Erythroblast (primary cell): ENCODE measurements at places on chromosomes 3 and 15.

GRCh38 chr3:54827056-54827687, 100.7 kb downstream of the LRTM1 start:
- no peak for DNase-seq

GRCh38 chr3:62872318-62872717, 2.9 kb downstream of the CADPS start:
- no peak for DNase-seq

- DNase-seq = no peak
These were observed 44.6 kb downstream of the TRIM71 start for GRCh38 chr3:32862247-32862935.

DNA sequence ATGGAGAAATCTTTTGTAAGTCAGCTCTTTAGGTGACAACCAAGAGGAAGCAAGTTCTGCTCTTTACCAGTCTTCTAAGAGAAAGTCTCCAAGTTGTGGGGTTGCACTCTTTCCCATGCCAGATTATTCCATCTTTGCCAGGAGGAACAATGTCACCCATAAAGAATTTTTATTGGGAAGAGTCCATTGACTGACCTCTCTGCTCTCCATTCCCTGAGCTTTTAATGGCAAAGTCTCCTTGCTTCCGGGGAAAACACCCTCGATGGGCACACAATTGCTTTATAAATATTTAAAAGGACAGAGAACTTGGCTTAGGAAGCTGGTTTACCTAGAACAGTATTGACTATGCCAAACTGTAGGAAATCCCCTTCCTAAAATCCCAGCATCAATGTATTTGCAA, 19.9 kb upstream of the UBE2E1 start:
- DNase-seq = no peak

GRCh38 chr3:81891055-81891895, 129.8 kb upstream of the GBE1 start:
- no peak for DNase-seq

DNA sequence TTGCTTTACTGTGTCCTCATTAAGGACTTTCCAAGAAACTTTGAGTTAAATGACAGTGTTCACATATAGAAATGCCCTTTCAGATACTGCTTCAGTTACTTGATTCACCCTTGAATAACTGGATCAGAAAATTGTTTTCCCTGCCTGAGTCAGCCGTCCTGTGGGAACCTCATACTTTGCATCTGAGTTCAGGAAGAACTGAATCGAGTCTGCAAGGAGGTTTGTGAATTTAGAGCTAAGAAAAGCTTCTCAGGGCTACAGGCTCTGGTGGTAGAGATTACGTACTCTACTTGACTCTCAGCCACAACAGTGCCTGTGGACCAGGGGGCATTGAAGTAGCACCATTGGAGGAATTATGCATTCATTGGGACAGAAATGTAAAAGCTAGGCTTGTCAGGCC, 252.4 kb upstream of the C2CD4B start:
- no peak for DNase-seq

DNA sequence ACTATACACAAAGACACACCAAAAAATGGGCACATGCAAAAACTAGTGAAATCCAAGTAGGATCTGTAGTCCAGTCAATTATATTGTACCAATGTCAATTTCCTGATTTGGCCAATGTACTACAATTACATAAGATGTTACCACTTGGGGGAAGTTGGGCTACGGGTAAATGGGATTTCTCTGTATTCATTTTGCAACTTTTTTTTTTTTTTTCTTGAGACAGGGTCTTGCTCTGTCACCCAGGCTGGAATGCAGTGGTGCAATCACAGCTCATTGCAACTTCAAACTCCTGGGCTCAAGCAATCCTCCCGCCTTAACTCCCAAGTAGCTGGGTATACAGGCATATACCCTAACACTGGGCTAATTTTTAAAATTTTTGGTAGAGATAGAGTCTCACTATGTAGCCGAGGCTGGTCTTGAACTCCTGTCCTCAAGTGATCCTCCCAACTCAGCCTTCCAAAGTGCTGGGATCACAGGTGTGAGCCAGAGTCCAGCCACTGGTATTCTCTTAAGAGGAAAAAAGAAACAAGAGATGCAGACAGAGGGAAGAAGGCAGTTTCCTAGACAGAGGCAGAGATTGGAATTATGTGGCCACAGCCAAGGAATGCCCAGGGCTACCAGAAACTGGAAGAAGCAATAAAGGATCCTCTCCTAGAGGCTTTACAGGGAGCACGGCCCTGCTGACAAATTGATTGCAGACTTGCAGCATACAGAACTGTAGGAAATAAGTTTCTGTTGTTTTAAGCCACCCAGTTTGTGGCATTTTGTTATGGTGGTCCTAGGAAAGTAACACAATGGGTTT, 33.3 kb downstream of the TFDP2 start:
- DNase-seq = no peak

DNA sequence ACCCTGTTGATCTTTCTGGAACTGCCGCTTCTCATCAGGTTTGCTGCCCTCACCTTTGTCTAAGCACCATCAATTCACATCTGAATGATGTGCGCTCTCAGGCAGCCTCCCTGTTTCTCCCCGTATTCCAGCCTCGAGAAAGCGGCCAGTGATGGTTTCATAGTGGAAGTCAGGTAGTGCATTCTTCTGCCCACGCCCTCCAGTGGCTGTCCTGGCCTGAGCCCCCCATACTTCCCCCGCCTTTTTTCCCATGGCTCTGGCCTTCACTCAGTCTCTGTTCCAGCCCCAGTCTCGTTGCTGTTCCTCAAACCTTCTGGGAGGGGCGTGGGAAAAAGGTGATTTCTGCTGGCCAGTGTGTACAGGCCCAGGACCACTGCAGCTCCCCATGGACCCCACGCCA, 101.3 kb downstream of the ASB7 start:
- DNase-seq = no peak

- DNase-seq = no peak
These were observed 13.5 kb upstream of the KCNAB1 start for GRCh38 chr3:156106721-156107373.

DNA sequence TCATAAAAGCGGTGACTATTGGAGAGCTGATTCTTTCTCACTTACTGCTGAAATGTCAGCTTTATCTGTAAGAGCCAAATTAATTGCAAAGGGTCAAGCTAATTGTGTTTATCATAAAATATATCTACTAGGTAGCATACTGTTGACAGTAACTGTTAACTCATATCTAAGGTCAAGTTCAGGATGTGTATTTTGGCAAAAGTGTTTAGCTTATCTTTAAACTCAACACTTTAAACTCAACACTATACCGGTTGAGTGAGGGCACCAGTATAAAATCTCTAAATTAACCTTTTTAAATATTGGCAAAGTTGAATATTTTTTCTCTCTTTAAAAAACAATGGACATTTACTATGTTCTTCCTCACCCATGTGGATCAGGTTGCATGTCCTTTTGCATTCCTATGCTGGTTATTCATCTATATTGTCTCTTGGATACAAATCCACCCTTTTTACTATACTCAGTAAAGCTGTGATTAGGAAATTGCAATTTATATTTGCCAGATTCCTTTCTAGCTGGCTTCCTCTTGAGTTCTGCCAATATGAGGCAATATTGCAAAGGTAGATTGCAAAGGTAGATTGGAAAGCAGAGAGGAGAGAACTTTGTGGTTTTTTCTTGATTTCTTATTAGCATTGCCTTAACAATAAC, 344.6 kb upstream of the DCBLD2 start:
- DNase-seq = no peak

- DNase-seq = peak; percentile 9
These were observed 31.0 kb upstream of the PTPRG start for GRCh38 chr3:61530355-61530754.

- DNase-seq = no peak
These were observed 20.3 kb upstream of the SUSD5 start for GRCh38 chr3:33238923-33239322.

- no peak for DNase-seq
These were observed 15.2 kb downstream of the GK5 start for GRCh38 chr3:142210144-142210543.

- peak; percentile 13 for DNase-seq
These were observed 151.5 kb upstream of the BHLHE40 start for GRCh38 chr3:4827767-4828166.

- DNase-seq = peak; percentile 61
These were observed 8.0 kb upstream of the KBTBD8 start for GRCh38 chr3:66989860-66990696.

GRCh38 chr15:60414016-60414682, 16.4 kb upstream of the ANXA2 start:
- no peak for DNase-seq

DNA sequence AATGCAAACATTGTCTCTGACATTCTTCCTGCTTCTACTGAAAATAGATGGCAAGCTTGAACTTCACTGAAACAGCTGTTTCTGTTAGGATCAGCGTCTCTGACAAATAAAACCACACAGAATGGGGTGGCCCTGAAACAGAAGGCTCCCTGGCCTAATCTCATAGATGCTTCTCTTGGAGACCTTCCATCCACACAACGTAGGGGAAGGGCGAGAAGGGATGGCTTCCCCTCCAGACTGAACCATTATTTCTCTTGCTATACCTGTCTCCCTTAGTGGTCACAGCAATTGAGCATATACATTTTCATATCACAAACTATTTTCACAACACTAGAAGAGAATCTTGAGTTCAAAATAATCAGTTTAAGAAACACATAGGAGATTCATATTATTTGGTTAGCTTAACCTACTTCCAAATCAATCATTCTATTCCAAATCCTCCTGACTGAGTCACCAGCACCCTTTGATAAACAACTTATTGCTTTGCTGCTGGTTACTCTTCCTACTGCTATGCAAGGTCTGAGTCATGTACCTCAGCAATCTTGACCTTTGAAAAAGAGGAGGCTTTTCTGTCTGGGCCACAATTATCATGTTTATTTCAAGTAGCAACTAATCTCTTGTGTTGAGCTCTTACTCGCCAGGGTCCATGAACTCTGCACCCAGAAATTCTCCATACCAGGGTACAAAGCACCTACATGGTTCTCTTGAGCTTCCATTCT, 45.5 kb downstream of the CBLB start:
- peak; percentile 58 for DNase-seq

GRCh38 chr15:78315686-78316282, 16.4 kb upstream of the SKIC8 start:
- peak; percentile 27 for DNase-seq

DNA sequence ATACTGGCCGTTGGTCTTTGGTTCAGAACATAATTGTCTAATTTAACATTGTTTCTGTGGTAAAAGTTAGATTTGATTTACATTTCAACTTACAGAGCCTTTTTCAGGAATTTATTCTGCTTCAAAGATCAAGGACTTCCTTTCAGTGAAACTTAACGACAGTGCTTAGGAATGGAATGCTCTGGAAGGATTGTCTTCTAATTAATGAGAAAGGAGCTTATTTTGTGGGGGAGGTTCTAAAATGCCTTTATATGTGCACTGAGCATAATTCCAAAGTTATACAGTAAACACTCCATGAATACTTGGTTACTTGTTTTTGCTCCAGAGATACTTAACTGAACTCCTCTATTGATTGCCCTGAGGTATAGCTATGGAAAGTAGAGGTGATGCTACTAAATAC, 75.7 kb downstream of the CACNA1D start:
- no peak for DNase-seq

- no peak for DNase-seq
These were observed 158.8 kb upstream of the MME start for GRCh38 chr3:154921351-154921750.

DNA sequence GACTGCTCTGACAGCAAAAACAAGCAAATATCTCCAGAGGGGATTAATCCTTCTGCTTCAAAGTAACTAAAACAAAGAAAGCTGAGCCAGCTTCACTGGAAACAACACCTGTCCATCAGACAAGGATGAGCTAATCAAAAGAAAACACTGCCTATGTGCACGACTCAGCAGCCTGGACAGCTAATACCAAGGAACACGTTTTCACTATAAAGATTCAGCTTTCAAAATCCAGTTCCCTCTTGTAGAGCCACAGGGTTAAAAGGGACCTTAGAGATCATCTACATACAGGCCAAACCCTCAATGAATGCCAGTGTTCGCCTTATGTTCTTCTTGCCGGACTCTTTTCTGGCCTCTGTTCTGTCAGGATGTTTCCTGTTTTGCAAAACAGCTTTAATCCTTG, 6.9 kb downstream of the TUSC7 start:
- no peak for DNase-seq

- no peak for DNase-seq
These were observed 10.5 kb upstream of the BUB1B start for GRCh38 chr15:40150163-40150925.

GRCh38 chr3:42079701-42080452, 11.3 kb upstream of the TRAK1 start:
- DNase-seq = no peak

DNA sequence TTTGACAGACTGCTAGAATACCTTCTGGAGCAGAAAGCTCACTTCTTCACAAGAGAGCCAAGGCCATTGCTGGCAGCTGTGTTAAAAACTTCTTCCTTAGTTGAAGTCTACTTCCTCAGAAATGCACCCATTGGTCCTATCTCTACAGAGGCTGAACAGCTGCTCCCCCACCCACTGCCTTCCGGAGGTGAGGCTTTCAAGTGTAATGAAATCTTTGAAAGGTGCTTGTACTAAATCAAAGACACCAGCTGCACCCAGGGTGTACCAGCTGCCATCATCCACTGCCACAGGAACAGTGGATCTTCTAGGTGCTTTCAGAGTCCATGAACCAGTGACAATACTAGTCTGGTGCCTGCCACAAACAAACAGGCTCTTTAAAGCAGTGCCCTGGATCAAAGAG, 26.4 kb upstream of the HERC1 start:
- DNase-seq = peak; percentile 33

DNA sequence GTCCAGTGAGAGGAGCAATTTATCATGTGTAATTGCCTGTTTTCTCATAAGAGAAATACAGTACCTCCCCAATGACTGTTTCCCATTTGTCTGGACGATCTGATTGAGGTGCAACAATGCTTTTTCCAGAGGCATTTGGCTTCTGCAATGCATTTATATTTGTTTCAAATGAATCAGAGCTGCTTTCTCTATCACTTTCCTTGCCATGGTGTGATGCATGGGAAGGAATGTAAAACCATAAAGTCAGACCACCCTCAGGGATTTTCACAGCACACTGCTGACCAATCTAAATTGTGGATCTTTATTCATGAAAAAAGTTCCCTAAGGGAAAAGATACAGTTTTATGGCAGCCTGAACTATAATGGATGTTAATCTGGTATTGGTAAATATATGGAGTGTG, 333.0 kb downstream of the ZNF385D start:
- DNase-seq = no peak
